ENCODE measurements at places on chromosomes 5 and 9.

DNA sequence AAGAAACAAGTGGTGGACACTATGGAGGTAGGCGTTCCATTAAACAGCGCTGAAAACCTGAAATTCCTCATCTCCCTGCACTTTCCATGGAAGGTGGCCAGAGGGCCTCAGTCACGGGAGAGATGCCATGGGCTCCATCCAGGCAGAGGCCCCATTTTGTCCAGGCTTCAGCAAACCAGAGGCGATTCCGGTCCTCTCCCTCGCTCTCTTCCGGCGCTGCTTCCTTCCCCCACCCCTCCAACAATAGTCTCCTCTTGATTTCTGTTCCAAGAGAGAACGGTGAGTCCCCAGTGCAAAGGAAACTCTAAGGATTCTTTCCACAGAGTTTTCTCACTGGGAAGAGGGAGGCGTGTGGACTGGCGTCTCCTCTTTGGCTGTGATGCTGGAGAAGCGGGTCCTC lies 7.5 kb downstream of the ZNF366 start:
- no peak for DNase-seq

GRCh38 chr9:20593105-20593504 lies 29.2 kb downstream of the MLLT3 start:
- no peak for DNase-seq

- no peak for DNase-seq
Observed at GRCh38 chr5:83785176-83785668, 64.6 kb upstream of the HAPLN1 start.

DNA sequence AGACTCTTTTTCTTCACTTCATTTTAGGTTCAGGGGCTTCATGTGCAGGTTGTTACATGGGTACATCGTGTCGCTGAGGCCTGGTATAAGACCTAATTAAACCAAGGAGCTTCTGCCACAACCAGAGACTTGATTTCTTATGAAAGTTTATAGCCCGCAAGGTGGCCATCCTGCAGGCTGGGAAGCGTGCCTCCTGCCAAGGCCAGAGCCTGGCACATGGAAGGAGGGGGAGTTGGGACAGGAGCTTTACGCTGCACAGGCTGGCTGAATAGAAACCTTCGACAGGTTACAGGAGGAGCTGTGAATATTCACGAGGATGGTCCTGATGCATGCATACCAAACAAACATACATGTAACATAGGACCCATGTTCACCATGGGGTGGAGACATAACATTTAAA lies 50.1 kb upstream of the SIMC1 start:
- no peak for DNase-seq

DNA sequence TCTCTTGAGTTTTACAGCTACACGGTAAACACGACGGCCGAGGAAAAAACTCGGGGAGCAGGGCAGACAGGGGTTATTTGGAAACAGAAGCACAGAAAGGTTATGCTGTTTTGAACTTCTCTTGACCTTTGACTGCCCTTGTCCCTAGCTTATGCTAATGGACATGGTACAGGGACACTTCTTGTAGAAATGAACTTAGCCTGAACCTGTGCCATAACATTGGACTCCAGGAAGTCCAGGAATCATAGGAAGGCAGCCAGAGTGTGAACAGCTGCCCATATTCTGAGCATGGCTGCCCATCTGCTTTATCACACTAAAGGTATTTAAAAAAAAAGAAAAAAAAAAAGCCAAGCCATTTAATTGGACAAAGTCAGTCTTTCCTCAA lies 46.1 kb downstream of the NR6A1 start:
- no peak for DNase-seq

Measured in natural killer cell treated with Interleukin-12 subunit alpha and Interleukin-12 subunit beta and Interleukin-15 and Interleukin-18, amount 100 ng/mL, for 72 hours (primary cell).